NT2/D1 (cell line): ENCODE measurements at places on chromosomes 13 and 19.

GRCh38 chr13:53143757-53144339, 115.2 kb downstream of the OLFM4 start:
- no peak for DNase-seq

DNA sequence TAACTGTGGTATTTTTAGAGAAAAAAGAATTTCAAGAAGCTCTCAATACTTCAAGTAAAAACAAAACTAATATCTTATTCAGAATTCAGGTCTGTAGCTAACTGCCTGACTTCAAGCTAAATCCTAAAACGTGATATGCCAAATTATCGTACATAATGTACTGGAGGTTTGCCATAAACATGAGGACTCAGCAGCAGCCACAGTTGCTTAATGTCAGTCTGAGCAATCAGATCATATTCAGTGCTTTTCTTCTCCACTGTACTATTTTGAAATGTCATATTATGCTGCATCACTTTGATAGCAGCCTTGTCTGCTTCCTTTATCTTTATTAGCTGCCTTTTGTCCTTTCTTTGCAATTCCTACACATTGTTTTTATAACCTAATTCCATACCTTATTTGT, 265.1 kb upstream of the EDNRB start:
- no peak for DNase-seq

DNA sequence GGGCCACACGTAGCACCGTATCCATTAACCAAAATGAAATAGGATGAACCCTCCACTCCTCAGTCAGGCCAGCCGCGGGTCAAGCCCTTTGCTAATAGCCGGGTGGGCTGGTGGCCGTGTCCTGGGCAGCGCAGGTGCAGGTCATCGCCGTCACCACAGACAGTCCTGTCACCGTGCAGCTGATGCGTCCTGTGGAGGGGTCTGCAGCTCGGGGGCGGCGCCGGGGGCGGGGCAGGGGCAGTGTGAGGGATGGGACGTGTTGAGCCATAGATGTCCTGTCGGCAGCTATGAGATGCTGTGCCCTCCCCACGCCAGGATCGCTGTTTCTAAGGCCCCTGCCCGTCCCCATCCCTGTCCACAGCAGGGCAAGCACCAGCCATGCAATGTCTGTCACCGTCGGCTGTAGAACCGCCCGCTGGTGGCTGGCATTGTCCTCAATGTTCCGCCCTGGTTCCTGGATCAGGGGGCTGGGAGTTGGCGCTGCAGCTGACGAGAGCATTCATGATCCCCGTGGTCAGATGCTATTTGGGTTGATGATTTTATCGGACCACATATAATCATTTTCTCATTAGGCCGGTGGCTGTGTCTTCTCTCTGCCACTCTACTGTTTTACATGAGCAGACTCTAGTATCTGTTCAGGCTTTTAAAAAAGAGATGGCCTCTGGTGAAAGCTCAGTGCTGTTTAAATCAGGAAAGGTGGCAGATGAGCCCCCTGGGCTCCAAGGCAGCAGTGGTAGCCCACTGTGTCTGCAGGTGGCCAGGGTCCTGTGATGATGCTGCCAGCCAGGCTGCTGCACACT, 126.1 kb downstream of the KDM4B start:
- no peak for DNase-seq

DNA sequence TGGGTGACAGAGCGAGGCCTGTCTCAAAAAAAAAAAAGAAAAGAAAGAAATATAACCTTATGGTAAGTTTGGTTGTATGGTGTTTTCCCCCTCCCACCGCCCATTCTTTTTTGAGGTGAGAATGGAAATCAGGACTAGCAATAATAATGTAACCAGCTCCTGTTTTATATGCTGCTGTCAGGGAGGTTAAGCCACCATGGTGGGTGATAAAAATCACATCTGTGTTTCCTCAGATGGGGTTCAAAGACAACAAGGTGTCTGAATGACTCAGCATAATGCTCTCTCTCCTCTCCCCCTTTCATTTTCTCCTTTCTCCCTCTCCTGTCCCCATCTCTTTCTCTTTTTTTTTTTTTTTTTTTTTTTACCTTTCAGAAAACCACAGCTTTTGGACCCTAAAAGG, 28.3 kb upstream of the GARRE1 start:
- no peak for DNase-seq

GRCh38 chr13:25292301-25292700, 5.0 kb upstream of the MTMR6 start:
- no peak for DNase-seq

DNA sequence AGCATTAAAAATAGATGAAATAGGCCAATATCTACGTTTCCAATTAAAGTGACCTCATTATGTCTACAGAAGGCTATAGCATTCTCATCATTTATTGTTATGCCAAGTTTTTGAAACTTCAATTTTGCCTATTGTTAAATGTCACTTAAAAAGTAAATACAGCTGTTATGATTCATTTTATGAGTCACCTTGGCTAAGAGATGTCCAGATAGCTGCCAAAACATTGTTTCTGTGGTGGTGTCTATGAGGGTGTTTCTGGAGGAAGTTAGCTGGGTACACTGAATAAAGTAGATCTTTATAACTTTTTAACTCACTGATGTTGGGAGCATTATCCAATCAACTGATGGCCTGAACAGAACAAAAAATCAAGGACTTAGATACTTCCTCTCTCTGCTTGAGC, 1209.7 kb upstream of the PCDH9 start:
- no peak for DNase-seq

- DNase-seq, result no peak
Observed at GRCh38 chr13:104522235-104523072, 1456.2 kb upstream of the SLC10A2 start.

GRCh38 chr13:42865768-42866102, 84.4 kb downstream of the FAM216B start:
- DNase-seq, result no peak

DNA sequence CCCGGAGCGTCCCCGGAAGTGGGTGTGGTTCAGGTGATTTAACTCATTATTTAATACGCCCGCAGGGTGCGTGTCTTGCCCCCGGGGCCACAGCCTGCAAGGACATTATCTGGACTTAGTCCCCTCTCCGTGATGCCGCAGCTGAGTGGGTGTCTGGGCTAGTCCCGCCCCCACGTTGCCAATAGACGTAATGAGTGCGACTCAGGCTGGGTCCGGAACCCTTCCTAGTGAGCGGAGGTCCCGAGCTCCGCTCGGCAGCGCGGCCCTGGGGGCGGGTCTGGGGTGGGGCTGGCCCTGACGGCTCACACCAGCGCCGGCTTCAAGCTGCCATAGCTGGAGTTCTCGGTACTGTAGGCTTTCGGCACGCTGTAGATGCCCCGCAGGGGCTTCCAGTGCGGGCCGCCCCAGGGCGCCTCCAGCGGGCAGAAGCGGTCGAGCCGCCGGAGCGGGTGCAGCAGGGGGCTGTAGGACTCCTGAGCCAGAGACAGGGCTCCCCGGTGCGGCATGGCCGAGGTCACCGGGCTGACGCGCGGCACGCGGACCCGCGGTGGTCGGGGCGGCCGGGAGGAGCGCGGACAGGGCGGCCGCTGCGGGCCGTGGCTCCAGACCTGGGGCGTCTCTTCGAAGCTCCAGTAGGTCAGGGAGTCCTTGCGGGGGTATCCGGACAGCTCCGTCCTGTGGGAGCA, 918 bp upstream of the LHB start:
- DNase-seq, result no peak

DNA sequence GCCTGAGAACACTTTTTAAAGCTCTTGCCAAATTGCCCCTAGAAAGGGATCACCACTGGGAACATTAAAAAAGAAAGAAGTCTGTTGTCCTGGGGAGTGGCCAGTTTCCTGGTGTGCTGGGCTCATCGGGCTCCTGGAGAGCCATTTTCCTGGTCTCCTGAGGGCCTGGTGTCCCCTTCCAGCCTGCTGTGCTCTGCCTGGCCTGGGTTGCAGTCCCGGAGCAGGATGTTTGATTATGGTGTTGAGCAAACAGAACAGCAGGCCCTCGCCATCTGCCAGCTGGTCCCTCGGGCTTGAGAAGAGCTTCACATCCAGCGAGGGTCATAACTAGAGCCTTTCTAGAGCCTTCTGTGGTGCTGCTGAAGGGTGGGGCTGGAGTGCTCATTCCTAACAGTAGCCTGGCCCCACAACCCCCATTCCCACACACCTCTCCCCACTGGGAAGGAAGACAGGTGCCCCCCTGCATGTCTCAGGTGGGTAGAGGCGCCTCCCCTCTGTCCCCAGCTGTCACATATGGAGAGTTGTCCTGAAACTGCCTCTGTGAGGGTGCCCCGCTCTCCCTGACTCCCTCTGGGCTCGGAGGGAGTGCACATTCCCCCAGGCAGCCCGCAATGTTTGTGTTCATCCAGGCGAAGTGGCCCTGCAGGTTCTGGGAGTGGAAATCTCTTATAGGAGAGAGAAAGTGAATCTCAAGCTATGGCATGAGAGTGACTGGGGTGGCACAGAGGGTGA, 151.1 kb downstream of the SIPA1L3 start:
- DNase-seq, result no peak

GRCh38 chr13:38496917-38497316, 147.3 kb downstream of the UFM1 start:
- no peak for DNase-seq

DNA sequence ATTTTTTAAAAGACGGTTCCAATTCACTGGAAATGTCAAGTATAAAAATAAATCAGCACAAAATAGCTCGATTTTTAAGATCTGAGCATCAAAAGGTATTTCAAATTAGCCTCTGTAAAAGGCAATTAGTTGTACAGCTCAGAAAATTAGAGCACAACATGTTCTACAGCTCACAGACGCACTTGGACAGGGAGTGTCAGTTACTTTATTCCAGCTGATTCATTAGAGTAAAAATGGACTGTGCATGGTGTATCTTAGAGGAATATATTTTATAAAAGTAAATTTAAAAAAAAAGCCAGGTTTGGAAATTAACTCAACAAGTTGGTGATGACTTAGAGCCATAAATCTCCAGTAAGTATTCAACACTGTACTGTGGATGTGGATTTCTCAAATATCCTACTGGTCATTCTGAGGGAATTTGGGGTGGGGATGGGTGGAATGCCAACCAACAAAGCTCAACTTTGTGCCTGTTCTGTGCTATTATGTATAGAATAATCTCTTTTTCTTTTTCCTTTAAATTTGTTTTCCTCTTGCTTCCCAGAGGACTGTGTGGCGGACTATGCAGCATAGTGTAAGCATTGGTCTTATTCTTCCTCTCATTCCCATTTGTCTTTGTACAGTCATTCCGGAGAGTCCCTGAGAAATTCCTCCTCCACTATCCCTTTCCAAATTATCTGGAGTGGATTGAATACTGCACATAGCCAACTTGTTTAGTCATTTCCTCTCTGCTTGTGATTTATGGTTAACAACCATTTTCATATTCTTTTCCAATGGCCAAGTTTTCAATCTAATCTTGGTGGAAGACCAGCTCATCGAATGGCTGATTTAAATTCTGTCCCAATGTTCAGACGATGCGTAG, 169.3 kb downstream of the DCT start:
- DNase-seq, result no peak

DNA sequence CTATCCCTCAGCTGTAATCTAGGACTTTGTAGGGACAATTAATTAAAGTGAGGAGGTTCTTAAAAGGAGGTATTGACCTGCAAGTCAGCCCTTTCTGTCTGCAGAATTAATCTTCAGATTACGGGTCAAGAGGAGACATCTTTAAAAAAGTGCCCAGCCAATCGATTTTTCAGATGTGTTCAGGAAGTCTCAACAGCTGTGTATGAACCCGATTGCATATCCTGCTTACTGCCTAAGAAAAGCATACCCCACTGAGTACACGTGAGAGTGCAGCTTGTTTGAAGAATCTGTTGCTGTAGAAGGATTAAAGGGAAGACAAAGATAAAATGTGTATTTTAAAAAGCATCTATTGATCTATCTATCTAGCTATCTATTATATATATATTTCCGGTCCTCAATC, 1194.5 kb downstream of the UQCRFS1 start:
- DNase-seq, result no peak

DNA sequence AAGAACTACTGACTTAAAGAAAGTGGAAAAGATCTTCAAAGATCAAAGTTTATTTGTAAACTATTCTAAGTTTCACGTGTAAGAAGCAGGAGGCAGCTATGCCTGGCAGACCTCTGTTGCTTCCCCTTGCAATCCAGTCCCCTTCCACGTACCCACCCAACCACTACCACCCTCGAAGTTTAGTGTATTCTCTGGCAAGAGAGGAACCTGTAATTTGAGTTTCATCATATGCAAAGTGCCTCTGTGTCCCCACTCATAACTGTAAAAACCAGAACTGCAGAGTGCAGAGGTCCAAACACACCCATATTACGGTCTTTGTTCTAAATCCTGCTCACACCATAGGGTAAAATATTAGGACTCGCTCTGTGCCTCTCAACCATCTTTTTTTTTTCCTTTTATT, 75.8 kb upstream of the FRY start:
- DNase-seq, result no peak

DNA sequence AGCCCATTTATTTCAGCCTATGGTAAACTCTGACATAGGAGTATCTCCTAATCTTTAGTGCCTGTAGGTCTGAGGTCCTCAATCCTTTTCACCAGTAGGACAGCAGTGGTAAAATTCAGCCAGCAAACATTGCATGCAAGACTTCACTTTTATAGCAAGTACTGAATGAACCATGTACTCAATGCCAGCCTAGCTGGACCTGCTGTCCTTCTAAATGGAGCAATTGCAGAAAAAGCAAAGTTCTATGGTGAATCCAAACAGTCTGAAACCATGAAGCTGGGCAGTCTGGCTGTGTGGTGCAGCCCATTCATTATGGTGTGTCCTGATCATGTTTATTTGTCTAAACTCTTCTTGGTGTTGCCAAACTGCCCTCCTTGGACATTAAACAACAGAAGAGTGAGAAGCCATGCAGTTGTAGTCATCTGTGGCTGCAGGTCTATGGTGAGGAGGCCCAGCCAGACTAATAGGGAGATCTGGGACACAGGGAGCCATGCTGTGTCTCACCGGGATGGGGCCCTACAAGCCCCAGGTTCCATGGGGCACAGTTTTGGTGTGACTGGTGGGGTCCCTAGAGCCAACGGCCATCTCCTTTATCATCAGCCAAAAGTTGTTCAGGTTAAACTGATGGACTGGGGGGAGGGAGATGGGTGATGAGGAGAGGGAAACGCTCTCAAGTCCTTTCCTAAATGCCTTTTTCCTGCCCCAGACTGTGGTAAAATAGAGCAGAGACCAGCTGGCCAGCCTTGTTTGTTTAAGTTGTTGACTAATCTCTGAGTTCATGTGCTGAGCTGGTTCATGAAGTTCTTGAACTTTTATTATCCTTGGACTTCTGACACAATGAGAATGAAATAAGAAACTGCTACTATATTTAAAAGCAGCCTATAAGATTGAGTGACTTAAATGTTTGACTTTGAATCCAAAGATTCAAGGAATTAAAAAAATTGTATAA, 20.6 kb upstream of the TNFSF11 start:
- DNase-seq, result no peak
